Thymus (tissue), 14 donors: ENCODE measurements at places on chromosomes 3 and 15. TPM values are rescaled to one million over a fixed set of nuclear protein-coding genes. Genes with fewer than 3 reads are reported as not detected.
A peak's percentile ranks its signal among the peaks of the same experiment; 100 is the strongest.

DNA sequence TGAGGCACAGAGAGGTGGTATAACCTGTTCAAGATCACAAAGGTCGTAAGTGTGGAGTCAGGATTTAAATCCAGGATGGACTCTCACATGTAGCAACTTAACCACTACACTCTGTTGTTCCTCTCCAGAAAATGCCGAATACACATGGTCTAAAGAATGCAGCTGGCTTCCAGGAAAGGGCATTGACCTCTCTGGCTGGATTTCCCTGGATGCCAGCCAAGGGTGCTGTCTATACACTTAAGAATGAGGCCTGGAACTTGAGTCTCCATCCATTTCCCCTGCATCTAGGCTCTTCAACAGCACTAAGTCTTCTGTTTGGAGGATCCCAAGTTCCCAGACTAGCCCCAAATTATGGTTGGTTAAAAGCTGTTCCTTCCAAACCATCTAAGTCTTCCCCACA is 60.5 kb downstream of the CERS3 start:
- no peak for DNase-seq
- no peak overlapping the region for H3K27ac ChIP-seq
- no peaks in the 10 kb centered on the region for H3K27me3 ChIP-seq
- no peaks in the 10 kb centered on the region for H3K36me3 ChIP-seq
- H3K4me1 ChIP-seq = no peaks in the 10 kb centered on the region

GRCh38 chr3:197343656-197344408 is 45.4 kb upstream of the DLG1 start:
- H3K36me3 ChIP-seq = no peaks in the 10 kb centered on the region
- DNase-seq = no peak
- no peak overlapping the region for H3K4me3 ChIP-seq
- no peaks in the 10 kb centered on the region for H3K27me3 ChIP-seq

- H3K27me3 ChIP-seq = no peaks in the 10 kb centered on the region
- no peak overlapping the region for H3K4me3 ChIP-seq
- H3K36me3 ChIP-seq = peaks cover 11% of the 10 kb centered on the region
- DNase-seq = no peak
- no peaks in the 10 kb centered on the region for H3K4me1 ChIP-seq
Measured at GRCh38 chr3:132522353-132522752, 74.7 kb upstream of the ACKR4 start.

TADA3 gene
- polyA plus RNA-seq = 47.6 TPM

DNA sequence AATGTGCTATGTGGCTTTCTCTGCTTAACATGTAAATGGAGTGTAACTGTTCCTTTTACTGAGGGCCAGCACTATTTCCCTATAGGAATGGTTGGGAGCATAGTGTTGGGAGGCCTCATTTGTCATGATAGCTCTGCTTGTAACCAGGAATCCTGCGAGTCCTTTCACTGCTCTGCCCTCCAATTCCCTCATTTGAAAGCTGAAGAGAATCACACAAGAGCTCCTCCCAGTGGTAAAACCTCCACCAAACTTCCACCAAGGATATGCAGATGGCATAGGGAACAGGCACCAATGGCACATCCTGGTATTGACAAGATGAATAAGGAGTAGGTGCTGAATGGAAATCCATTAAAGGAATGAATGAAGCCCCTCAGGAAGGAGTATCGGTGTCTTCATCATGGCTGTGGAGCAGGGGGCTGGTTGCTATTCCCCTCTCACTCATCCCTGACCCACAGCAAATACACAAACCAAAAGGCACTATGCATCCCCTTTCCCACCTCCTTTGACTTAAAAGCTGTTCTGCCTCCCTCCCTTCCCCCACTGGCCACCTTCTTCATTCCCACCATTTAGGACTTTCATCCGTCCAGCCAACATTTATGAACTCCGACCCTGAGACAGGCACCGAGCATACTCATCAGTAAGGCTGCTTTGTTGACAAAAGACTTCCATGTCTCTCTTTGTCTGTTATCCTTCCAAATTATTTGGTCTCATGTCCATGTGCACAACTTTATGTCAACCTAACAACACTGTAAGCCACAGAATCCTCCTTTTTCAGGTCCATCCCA is 560.8 kb downstream of the FOXP1 start:
- no peaks in the 10 kb centered on the region for H3K27me3 ChIP-seq
- no peak overlapping the region for H3K4me3 ChIP-seq
- H3K36me3 ChIP-seq = peaks cover 11% of the 10 kb centered on the region
- no peak for DNase-seq
- H3K4me1 ChIP-seq = no peaks in the 10 kb centered on the region
- no peak overlapping the region for H3K27ac ChIP-seq

TGM4 gene
- polyA plus RNA-seq = 0.62 TPM

GRCh38 chr15:34721157-34721801 is 33.5 kb downstream of the GJD2 start:
- H3K36me3 ChIP-seq = no peaks in the 10 kb centered on the region
- no peak for DNase-seq
- no peak overlapping the region for H3K27ac ChIP-seq
- no peak overlapping the region for H3K4me3 ChIP-seq

- no peak overlapping the region for H3K4me3 ChIP-seq
- peaks cover 17% of the 10 kb centered on the region for H3K36me3 ChIP-seq
- no peak overlapping the region for H3K27ac ChIP-seq
- no peak for DNase-seq
- H3K27me3 ChIP-seq = no peaks in the 10 kb centered on the region
Measured at GRCh38 chr15:80958818-80959495, 30.7 kb downstream of the MESD start.

ZNF662 gene
- 5.5 TPM for polyA plus RNA-seq

SLC22A13 gene
- polyA plus RNA-seq = 0.07 TPM

DNA sequence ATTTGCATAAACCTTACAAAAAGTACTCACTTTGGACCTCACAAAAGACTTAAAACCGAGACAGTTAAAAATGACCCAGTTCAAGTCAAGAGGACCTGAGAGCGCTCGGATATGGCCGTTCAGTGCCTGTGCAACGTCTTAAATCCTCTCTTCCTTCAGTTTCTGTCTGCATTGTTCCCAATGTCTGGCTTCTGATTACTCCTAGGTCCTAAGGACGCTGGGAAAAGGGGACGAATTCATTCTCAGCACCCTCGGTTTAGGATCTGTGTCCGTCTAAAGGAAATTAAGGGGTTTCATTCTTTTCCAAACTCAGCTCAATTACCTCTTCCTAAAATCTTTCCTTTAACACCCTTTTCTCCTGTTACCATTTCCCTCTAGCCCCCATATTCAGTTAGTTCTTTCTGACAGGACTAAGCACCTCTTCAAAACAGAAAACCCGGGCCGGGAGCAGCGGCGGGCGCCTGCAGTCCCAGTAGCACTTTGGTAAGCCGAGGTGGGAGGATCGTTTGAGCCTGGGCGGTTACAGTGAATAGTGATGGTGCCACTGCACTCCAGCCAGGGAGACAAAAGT is 970 bp downstream of the DPPA4 start:
- peaks cover 17% of the 10 kb centered on the region for H3K27me3 ChIP-seq
- H3K4me3 ChIP-seq = peak overlapping the region; percentile 50
- H3K4me1 ChIP-seq = no peaks in the 10 kb centered on the region
- peak overlapping the region; percentile 28 for H3K27ac ChIP-seq
- peak; percentile 21 for DNase-seq

ZCWPW2 gene
- polyA plus RNA-seq = 1.4 TPM

DNA sequence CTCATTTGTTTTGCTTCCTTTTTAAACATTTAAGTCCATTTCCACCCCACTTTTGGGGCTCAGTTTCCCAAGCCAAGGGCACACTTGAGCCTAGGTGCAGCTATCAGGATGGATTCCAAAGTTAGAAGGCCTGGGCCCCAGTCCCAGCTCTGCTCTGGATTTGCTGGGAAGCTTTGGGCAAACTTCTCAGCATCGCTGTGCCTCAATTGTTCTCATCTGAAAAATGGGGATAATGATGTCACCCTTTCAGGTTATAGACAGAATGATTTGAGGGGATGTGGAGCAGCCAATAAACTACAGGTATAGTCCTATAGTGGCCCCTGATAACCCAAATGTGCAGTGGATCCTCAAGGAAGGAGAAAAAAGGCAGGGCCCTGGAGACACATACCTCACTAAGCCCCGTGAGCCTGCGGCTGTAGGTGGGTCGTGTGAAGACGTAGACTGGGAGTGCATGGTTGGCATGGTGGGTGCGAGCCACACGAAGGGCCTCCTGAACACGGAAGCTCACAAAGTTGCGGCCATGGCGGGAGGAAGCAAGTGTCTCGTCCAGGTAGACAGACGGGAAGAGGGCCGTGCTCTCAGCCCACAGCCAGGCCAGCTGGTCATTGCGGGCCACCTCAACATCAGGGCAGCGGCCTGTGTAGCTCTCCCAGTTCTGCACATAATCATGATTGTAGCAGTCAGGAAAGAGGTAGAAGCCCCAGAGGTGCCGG is 3.2 kb downstream of the HYAL2 start:
- H3K4me3 ChIP-seq = no peak overlapping the region
- peaks cover 6% of the 10 kb centered on the region for H3K36me3 ChIP-seq
- no peak overlapping the region for H3K27ac ChIP-seq
- H3K4me1 ChIP-seq = peaks cover 29% of the 10 kb centered on the region
- H3K27me3 ChIP-seq = no peaks in the 10 kb centered on the region

GRCh38 chr3:55746808-55747413 is 259.8 kb upstream of the WNT5A start:
- no peak overlapping the region for H3K27ac ChIP-seq
- no peaks in the 10 kb centered on the region for H3K36me3 ChIP-seq
- no peak overlapping the region for H3K4me3 ChIP-seq

DNA sequence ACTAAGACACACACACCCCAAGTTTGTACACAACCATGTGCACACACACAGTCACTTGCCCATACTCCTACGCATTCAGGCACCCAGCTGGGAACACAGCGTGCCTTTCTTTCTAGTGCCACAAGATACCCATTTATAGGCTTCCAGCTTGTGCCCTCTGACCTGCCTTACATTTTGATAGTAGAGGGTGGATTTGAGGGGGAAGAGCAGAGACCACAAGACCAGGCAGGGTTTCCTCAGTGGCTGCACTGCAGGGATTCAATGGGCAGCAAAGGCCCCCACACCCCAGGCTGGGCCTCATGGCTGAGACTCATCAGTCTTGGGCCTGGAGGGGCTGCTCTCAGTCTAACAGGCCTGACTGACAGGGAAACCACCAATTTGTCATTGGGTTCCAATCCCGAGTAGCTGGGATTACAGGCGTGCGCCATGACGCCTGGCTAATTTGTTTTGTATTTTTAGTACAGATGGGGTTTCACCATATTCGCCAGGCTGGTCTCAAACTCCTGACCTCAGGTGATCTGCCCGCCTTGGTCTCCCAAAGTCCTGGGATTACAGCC is 18.8 kb upstream of the ANKDD1A start:
- H3K4me1 ChIP-seq = peaks cover 31% of the 10 kb centered on the region
- no peak overlapping the region for H3K4me3 ChIP-seq
- no peak for DNase-seq
- peak overlapping the region; percentile 91 for H3K27ac ChIP-seq

GRCh38 chr3:123321806-123322205 is 120.1 kb downstream of the SEC22A start:
- H3K27me3 ChIP-seq = peaks cover 4% of the 10 kb centered on the region
- H3K27ac ChIP-seq = no peak overlapping the region

DNA sequence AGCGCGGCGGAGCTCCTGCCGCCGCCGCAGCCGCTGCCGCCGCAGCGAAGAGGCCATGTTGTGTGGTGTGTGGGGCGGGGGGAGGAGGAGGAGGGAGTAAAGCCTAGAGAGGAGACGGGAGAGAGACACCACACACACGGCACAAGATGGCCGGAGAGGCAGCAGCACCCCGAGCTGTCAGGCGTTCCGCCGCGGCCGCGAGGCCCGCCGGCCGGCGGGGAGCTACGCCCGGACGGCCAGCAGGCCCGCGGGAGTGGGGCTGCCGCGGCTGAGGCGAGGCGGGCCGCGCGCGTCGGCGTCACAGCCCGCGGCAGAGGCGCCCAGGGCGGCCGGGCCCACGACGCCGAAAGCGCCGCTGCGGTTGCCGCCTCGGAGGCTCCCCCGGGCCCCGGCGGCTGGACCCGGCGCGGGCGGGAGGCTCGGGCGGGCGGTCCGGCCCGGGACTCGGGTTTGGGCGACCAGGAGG is 17.4 kb upstream of the CHD2 start:
- DNase-seq = no peak
- H3K4me1 ChIP-seq = peaks cover 33% of the 10 kb centered on the region
- peaks cover 17% of the 10 kb centered on the region for H3K36me3 ChIP-seq

GRCh38 chr3:171563298-171563697 is 103.1 kb upstream of the TNIK start:
- no peaks in the 10 kb centered on the region for H3K4me1 ChIP-seq
- no peak overlapping the region for H3K27ac ChIP-seq
- no peaks in the 10 kb centered on the region for H3K36me3 ChIP-seq
- H3K4me3 ChIP-seq = no peak overlapping the region
- DNase-seq = no peak

PXYLP1 gene
- 41.5 TPM for polyA plus RNA-seq

DNA sequence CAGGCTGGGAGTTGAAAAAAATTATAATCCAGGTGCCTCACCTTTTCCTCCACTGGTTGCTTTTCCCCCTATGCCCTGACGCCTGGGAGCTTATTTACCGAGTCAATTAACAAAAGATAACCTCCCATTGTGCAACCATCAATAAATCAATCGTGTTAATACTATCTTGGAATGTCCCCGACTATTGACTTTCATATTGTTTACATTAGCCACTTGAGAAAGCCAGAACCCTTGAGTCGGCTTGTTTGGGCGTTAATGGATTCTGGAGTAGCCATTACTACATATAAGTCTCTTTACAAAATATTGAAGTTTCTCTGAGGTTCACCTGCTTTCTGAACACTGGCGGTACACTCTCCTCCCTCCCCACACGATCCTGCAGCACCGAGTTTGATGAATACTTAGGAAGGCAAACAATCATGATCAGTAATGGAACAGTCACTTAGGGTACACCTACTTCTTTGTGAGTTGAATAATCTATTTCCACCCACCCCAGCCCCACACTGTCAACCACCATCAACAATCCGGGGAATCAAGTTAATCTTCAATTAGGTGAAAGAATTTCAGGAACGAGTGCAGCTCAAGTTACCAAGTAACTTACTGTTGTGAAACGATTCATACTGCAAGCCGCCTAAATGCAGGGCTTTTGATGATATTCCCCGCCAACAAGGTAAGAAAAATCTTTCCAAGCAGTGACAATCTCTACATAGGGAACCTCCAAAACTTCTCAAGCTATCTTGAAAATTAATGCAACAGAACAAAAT is 159.3 kb upstream of the NR2F2 start:
- peaks cover 5% of the 10 kb centered on the region for H3K27me3 ChIP-seq

DNA sequence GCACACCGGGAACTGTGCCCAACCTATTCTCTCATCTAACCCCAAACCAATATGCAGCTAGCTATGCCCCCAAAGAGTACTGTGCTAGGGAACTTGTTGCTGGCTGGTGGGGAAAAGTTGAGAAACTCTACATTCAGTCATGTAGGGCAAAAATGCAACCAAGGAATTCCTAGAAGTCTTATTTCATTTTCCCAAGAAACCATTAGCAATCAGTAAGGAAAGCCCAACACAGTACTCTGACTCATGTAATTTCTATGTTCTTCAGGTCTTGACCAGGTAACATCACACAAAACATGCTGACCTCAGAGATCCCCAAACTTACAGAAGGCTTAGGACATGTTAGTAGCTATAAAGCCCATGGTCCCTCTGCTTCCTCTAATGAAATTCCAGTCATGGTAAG is 52.1 kb downstream of the TASOR start:
- H3K27ac ChIP-seq = no peak overlapping the region
- no peaks in the 10 kb centered on the region for H3K4me1 ChIP-seq
- DNase-seq = no peak
- H3K4me3 ChIP-seq = no peak overlapping the region

ITPKA gene
- 0.66 TPM for polyA plus RNA-seq
